ENCODE measurements at places on chromosomes 1 and 21.

DNA sequence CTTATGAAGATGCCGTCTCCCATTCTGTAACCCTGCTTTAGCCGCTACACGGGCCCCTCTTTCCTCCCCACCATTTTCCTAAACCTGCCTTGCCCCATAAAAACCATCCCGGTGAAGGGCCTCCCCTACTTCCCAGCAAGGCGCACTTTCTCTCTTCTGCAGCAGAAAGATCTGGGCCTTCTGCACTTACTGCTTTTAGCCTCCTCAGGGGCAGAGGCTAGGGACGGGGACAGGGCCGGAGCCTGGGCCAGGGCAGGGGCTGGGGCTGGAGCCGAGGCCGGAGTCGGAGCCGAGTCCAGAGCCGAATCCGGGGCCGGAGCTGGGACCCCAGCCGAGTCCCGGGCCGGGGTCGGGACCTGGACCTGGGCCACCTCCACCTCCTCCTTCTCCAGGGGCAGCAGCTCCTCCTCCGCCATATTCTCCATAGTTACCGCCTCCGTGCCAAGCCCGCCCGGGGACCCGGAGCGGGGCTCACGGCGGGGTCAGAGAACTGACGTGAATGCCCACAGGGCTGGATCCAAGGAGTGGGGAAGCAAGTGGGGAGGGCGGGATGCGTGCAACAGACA lies 382 bp downstream of the TRMT1L start:
- no peak for DNase-seq

- DNase-seq, result no peak
Observed at GRCh38 chr1:19708567-19709110, 44.0 kb downstream of the HTR6 start.

DNA sequence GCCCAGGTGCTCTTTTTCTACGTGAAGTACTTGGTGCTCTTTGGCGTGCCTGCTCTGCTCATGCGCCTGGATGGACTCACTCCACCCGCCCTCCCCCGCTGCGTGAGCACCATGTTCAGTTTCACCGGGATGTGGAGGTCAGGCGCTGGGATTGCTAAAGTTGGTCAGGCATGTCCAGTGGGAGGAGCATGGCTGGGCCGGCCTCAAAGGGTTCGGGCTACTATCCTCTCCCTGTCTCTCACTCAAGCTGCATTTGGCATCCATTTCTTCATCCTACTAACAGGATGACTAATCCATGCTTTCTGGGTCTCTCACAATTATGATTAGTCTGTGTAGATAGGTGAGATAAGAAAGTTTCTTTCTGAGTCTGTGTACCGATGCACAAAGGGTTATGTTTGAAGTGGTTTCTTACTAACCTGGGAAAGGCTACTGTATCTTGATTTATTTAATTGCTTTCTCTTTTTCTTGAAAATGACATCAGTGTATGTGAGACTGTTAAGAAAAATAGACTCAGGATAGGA lies 135.9 kb downstream of the HHAT start:
- no peak for DNase-seq

DNA sequence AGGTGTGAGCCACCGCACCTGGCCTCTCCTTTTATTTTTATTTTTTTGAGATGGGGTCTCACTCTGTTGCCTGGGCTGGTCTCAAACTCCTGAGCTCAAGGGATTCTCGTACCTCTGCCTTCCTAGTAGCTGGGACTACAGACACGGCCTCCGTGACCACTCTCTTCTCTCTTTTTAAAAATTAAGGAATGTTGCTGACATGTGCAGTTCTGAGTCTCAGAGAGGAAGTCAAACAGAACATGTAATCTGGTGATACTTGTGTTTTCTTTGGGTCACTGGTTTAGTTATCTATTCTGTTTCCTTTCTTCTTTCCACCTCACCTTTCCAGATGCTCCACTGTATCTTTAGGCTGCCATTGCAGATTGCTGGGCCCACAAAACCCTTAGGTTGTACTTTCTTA lies 2.7 kb downstream of the WDTC1 start:
- DNase-seq, result no peak

DNA sequence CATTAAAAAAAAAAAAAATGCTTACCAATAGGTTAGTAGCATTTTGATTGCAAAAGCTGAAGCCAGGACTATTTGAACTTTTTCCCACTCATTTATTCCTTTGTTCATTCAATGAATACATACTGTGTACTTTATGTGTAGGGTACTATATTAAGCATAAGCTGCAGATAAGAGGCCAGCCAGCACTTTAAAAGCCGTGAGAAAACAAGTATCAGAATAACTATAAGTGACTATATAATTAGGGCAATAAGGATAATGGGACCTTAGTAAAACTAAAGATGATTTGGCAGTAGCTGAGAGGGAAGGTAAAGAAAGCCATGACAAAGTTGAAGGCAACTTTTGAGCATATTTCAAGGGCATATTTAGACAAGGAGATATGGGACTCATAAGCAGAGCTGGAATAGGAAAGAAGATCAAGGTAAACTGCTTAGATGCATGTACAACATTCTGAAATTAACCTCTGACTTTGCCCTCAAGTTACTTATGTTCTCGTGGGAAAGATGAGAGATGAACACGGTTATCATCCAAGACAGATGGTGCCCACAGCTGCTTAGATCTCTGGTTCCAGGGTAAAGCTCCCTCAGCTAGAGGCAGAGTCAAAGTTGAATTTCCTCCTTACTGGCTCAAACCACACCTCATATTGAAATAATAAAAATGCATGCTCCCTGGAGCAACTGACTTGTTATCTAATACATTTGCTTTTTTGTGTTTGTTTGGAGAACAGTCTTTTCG lies 44.0 kb upstream of the FMO2 start:
- no peak for DNase-seq

Data from activated CD4-positive, CD25-positive, alpha-beta regulatory T cell (primary cell).